ENCODE measurements at places on chromosomes 2 and 18. TPM values are rescaled to one million over a fixed set of nuclear protein-coding genes. Genes with fewer than 3 reads are reported as not detected.

Gene ASAP2
- 0.38 TPM for total RNA-seq

GRCh38 chr18:36516258-36516657 is 218.7 kb downstream of the FHOD3 start:
- no peak for DNase-seq

Gene FRZB
- total RNA-seq, result not detected

- no peak for DNase-seq
These were observed 27.7 kb upstream of the ACADL start for GRCh38 chr2:210252699-210253606.

DNA sequence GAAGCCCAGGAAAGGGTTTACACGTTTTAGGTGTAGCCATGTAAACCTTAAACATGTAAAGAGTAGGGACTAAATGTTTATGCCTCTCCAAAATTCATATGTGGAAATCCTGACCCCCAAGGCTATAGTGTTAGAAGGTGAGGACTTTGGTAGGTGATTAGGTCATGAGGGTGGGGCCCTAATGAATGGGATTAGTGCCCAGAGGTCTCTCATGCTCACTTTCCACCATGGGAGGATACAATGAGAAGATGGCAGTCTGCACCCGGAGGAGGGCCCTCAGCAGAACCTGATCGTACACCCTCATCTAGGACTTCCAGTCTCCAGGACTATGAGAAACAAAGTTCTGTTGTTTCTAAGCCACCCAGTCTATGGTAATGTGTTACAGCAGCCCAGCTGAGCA is 119.6 kb downstream of the TMEM163 start:
- no peak for DNase-seq

- no peak for DNase-seq
These were observed 293.9 kb upstream of the SYT4 start for GRCh38 chr18:43571078-43571689.

Gene CNTNAP5
- total RNA-seq, result not detected

Gene MOGAT1
- not detected for total RNA-seq

- DNase-seq, result no peak
These were observed 11.9 kb upstream of the IGFBP2 start for GRCh38 chr2:216621292-216621691.

- DNase-seq, result no peak
These were observed 28.5 kb downstream of the CYP27C1 start for GRCh38 chr2:127191331-127192219.

Gene TXNDC2
- total RNA-seq, result not detected

Gene PRSS56
- total RNA-seq, result not detected

Gene TAF4B
- total RNA-seq, result 19.5 TPM

DNA sequence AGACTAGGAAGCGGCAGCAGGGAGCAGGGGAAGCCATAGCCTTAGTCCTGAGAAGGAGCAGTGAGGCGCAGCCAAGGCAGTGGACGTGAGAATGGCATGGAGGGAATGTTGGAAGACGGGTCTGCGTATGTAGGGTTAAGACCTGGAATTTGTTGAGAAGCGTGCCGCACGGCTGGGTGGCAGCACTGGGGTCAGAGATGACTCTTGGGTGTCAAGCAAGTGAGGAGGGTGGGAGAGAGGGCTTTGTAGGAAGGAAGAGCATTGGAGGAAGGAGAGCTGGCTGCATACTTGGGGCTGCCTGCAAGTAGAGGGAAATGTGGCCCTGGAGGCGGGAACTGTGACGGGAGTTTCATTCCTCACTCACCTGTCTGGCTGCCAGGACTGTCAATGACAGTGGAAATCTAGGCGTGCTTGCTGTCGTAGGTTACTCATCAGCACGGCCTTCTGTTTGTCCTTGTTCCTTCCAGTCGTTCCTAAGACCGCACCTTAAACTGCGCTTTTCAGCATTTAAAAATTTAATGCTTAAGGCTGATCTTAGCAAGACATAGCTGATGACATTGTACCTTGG is 108.0 kb downstream of the ITGB1BP1 start:
- DNase-seq, result no peak

Gene ZBTB7C
- total RNA-seq, result 0.13 TPM

Gene TCF7L1
- total RNA-seq, result not detected

GRCh38 chr2:173075781-173076580 is at the start of gene MAP3K20:
Gene MAP3K20, plus strand, starts transcription at chr2:173075846. Its CDS starts 15,186 bp downstream, at chr2:173091032.
- peak; percentile 68 for DNase-seq

- no peak for DNase-seq
These were observed 218.4 kb upstream of the DTNA start for GRCh38 chr18:34491719-34492118.

DNA sequence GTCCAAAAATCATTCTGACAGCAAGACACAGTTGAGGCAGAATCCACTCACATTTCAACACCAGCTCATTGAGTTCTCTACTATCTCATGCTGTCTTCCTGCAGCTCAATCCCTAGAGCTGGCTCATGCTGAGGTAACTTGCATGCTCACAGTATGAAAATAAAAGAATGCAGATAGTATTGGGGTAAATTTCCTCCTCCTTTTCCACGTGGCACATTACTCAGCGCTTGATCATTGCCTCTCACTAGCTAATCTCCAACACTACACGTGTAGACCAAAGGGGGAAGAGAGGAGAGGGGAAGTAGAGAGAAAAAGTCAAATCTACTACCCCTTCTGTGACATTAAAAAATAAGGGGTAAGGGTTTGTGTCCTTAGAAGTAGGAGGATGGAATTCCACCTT is 300.6 kb downstream of the AFF3 start:
- DNase-seq, result no peak

DNA sequence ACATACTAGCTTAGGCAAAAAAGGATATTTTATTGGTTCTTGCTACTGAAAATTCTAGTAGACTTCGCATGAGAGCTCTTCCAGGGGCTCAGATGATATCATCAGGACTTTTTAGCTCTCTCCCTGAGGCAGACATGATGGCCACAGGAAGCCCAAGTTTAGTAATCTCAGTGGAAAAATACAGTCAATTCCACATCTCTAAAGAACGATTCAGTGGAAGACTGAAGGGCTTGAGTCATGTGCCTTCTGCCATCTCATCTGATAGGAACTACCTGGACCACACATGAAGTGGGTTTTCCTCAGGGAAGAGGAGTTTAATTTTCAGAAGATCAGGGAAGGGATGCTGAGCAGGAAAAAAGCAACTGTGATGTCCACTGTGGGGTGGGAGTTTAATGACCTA is 117.3 kb downstream of the TTC27 start:
- no peak for DNase-seq

Gene CFC1
- not detected for total RNA-seq

GRCh38 chr2:29808321-29808720 is 113.1 kb downstream of the ALK start:
- DNase-seq, result no peak

DNA sequence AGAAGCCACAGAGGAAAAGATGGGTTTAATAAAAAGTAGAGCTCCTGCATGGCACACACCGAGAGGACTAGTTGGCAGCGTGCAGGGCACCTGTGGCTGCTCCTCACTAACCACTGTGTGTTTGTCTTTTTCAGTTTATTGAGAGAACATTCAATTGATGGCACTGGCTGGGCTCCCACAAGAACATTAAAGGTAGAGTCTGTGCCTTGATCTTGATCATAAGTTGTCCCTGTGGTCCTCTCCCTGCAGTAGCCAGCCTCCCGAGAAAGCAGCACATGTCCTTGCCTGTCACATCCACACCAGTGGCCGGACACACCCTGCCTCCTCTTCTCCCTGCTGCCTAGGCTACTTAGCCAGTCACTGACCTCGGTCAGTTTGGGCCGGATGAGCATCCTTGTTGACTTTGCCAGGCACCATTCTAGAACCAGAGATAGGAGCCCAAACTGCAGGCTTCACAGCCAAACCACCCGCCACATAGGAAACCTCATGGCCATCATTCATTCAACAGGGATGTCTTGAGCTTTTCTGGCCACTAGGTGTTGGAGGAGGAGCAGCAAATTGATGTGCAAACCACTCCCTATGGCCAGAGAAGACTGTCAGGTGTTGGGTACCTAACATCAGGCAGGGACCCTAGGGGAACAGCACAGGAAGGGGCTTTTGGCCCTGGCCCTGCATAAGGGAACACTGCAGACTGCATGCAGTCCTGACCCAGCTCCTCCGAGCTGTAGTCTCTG is 30.2 kb upstream of the SCLY start:
- DNase-seq, result no peak

Gene UGT1A4
- total RNA-seq, result not detected

DNA sequence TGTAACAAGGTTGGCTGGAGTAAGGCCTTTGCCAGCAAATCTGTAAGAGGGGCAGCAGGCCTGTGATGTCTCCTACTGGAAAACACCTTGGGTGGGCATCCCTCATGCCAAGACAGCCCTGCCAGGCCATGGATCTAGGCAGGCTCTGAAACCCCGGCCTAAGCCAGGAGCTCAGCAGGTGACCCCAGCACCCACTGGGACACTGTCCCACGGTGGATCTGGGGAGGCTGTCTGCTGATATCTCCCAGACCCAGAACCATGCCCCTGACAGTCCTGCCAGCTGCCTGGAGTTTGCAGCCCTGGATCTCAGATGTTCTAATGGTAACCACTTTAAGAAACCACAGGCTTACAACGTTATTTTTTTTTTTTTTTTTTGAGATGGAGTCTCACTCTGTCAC is 117.7 kb downstream of the ZNF516 start:
- no peak for DNase-seq

Gene CDK15
- not detected for total RNA-seq

- no peak for DNase-seq
These were observed 52.3 kb downstream of the PARD6G start for GRCh38 chr18:80194874-80195570.

Gene AQP12B
- total RNA-seq, result not detected

Gene ITPRIPL1
- 55.5 TPM for total RNA-seq

Gene CROCC2
- total RNA-seq, result not detected

- no peak for DNase-seq
These were observed 26.8 kb downstream of the CACNB4 start for GRCh38 chr2:152072011-152072410.

Gene DYSF
- 4.8 TPM for total RNA-seq
